ENCODE measurements at places on chromosomes 5 and 9.

DNA sequence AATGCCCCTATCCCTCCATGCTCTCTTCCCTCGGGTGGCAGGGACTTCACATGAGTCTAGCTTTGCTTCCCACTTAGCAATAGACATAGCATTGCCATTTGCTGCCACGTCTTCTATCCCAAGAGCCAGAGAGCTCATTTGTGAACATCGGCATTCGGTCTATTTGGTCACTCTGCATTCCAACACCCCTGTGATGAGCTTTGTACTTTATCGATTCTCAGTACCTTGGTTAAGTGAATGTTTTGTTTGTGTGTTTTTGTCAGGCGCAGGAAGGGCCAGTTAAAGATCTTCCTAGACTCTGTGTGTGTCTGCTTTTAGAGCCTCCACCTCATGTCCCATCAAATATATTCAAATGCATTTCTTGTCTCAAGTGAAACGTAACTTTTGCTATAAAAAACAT is 141.7 kb downstream of the TARS1 start:
- no peak for DNase-seq

- no peak for DNase-seq
These were observed 190.4 kb downstream of the EPB41L4A start for GRCh38 chr5:112228667-112229066.

GRCh38 chr9:18761742-18762300 is 271.2 kb downstream of the SAXO1 start:
- DNase-seq = no peak

- DNase-seq = no peak
These were observed 195.4 kb upstream of the MSX2 start for GRCh38 chr5:174528821-174529544.

- no peak for DNase-seq
These were observed 1032.5 kb downstream of the DTWD2 start for GRCh38 chr5:117955831-117956230.

Measured in stimulated activated CD4-positive, alpha-beta T cell treated with anti-CD3 and anti-CD28 coated beads, Interleukin-4, amount 100 ng/mL, for 4 hours (primary cell).